ENCODE measurements at places on chromosomes 5 and 9.

GRCh38 chr5:1564182-1564748 is 40.5 kb upstream of the LPCAT1 start:
- DNase-seq, result no peak

DNA sequence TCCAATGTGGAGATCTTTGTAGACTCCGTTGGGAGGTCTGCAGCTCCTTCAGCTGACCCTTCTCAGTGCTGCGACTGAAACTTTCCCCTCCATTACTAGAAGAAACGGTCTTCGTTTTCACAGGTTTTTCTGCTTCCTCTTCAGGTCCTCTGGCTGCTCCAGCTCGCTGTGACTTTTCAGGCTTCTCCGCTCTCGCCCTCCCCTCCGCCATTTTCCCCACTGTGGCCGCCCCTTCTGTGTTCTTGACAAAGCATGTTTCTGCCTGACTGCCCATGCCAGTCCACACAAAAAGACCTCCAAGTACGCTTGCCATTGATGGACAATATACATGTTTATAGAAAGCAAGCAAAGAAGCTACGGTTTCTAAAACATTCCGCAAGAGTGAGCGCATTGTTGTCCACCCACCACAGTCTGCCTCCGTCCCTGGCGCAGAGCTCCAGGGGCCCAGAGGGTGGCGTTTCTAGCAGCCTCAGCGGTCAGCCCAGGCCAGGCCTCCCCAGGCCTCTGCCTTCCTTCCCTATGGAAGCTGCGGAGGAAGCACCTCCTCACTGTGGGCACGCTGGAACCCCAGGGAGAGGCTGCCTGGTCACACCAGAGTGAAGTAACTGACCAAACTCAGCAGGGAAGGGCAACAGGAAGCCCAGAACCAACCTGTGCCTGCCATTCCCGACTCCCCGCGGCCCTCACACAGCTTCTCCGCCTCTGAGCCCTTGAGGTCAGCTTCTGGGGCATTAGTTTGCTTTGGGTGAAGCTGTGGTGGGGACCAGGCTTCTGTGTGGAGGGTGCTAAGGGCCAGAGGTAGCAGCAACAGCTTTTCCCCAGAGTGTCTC is 19.9 kb upstream of the S1PR3 start:
- no peak for DNase-seq

DNA sequence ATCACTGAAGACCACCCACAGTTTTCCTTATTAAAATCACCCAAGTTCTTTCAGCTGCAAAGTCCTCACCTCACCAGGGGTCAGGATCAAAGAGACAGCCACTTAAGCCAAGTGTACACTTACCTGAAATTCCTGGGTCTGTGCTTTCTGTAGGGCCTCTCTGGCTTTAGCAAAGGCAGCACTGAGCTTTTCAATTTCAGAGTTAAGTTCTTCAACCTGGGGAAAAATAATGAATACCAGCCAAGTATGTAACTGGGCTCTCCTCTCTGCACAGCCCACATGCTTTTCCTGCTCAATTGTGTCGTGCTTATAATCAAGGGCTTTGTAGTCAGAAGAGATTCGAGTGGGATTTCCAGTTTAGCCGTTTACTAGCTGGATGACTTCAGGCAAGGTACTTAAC is 55.1 kb downstream of the CDK5RAP2 start:
- DNase-seq, result no peak

GRCh38 chr5:82912462-82912861 is 164.7 kb downstream of the TMEM167A start:
- no peak for DNase-seq

- no peak for DNase-seq
Observed at GRCh38 chr5:172009536-172010270, 3.3 kb upstream of the FBXW11 start.

DNA sequence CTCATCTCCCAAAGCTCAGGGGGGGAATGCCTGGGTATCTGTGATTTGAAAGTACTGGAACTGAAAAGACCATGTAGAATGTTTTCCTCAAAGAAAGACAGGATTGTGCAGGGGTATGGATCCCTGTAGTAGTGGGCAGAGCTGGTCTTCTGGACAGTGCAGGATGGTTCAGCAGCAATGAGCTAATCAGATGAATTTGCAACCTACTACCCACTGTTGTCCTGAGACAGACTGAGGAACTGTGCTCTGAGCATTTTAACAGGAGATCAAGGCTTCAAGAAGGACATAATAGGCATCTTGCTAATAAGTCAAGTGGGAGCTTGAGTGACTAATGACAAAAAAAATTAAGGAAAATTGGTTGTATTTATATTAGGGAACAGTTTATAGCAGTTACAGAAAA is 61.7 kb downstream of the FYB1 start:
- no peak for DNase-seq

DNA sequence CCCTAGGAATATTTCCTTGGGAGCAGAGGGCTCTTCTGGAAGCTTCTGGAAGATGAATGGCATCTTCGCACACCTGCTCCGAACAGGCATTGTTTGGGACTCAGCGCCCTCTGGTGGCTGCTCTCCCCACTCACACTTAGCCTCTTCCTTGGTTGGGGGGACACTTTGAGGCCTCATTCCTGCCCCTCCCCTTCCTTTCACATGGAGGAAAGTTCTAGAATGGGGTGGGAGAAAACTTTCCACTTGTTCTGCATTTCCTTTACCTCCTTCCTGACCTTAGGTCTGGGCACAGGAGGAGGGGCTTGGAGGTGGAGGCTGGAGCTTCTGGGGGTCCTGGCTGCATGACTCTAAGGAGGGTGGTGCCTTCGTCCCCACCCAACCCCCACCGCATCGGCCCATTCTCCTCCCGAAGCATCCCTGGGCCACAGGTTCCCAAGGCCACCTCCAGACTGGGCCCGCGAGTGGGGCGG is 19.3 kb upstream of the SMIM32 start:
- DNase-seq, result no peak

DNA sequence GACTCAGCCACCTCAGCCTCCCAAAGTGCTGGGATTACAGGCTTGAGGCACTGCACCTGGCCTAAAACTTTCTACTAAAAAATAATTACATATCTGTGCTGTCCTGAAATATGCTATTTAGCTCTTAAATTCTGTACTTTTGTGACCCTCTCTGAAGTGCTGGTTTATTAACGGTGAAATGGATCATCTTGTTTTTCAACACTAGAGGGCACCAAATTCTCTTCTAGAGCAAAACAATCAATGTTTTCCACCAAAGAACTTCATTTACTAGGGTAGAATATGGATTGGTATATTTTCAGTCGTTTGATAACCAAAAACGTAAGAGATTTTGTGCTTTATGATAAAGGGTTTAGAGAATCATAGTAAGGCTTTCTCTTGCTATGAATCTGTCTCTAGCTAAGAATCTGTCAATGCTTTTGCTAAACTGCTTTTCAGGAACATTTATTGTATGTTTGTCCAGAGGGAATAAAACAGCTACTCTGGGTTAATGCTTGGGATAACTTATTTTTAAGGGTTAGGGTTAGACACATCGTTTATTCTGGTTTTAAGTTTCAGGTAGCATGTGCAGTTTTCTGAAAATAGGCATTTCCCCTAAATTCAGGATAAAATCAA is 63.6 kb downstream of the RNF180 start:
- DNase-seq, result no peak

DNA sequence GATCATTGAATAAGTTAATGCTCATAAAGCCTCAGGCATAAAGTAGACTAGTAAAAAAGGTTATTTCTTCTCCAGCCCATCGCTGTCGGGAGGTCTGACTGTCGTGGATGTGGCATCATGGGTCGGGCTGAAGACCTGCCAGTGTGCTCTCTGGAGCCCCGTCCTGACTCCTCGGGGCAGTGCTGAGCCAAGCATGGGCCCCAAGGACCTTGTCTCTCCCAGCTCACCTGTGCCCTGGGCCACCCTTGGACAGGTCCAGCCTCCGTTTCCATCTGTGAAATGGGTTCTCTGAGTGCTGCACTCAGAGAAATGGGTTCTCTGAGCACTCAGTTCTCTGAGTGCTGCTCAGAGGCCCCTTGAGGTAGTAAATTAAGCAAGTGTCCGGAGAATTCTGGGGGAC is 269.0 kb downstream of the GADD45G start:
- no peak for DNase-seq

DNA sequence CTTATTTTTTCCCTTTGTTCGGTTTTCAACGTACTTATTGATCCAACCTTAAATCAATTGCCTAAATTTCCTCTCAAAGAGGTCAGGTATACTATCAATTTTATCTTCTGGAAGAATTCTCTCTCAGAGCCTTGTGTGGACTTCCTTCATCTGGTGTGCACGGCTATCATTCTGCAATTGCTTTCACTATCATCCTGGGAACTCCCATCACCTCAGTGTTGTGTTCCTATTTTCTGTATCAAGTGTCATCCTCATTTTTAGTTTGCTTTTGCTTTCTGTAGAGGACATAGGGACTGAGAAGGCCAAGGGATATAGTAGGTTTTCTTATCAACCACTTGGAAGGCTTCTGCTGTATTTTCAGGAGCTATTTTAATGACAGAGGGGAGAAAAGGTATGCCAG is 11.3 kb downstream of the STOM start:
- no peak for DNase-seq

- DNase-seq, result no peak
Observed at GRCh38 chr5:76763136-76763535, 47.2 kb downstream of the F2R start.

DNA sequence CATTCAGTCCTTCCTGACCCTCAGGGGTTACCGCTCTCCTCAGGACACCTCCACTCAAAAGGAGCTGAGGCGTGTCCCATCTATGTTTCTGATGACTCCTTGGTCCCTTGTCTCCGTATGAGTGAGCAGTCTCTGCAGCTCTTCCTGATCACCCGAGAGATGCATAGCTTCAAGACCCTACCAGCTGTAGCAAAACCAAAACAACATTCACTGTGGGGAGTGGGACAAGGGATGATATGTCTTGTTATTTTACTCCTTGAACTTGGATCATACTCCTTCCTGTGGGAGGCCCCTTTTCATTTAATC is 14.4 kb downstream of the GLDC start:
- no peak for DNase-seq

DNA sequence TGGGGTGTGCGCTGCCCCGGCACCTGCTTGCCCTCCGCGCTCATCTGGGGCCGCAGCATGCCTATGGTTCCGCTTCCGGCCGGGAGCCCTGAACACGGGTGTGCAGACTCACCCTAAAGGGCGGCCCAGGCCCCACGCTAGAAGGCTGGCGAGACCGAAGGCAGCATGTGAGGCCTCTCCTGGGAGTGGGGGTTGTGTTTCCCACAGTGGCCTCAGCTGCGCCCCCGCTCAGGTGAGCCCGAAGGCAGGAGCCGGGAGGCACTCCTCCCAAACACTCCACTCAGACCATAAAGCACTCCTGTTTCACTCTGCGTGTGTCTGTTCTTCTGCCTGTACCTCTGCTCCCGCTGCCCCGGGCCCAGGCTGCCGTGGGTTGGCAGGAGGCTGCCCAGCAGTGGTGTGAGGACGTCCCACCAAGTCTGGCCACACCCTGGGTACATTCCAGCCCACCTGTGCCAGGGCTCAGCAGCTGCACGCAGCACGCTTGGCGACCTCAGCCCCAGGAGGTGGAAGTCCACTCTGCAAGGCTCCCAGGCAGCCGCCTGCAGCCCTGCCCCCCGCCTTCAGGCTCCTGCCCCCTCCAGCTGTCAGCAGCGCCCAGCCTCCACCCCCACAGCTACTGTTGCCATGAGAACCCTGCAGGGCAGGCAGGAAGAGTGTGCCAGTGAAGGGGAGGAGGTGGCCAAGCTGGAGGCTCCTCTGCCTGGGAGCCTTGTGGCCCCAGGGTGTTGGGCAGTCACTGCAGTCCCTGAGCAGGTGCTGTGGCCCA is 1.2 kb upstream of the AJM1 start:
- DNase-seq, result peak; percentile 85

DNA sequence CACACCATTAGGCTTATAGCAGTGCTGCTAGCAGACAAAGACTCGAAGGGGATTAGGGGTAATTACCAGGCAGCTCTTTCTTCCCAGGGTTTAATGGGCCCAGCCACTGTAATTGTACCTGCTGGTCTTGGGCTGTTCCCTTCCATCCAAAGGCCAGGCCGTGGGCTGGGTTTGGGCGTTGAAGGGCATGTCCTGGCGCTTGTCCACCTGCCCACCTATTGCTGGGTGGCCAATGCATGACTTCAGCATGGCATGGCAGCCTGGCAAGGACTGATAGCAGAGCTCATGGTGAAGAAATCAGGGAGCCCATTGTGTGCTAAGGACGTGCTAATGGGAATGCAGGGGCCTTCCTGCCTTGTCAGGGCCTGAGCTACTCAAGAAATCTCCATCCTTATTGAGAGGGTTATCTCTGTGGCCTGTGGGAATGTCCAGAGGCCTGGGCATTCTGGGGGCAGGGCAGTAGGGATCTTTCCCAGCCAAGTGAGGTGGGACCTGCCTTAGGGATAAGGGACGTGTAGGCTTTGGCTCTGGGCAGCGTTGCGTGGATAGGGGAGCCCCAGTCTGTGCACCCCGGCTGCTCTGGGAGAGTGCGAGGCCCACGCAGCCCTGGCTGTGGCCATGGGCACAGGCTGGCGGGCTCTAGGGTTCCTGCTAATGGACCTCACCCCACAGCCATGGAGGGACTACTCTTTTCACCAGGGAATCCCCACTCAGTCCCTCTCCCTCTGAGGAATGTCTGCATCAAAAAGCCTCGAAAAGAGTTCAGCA is 116.1 kb upstream of the PITX1 start:
- no peak for DNase-seq

GRCh38 chr9:95085861-95086563 is 231.5 kb downstream of the FANCC start:
- no peak for DNase-seq

- no peak for DNase-seq
Observed at GRCh38 chr5:116699332-116699731, 124.7 kb upstream of the SEMA6A start.

- no peak for DNase-seq
Observed at GRCh38 chr5:10520706-10521105, 43.2 kb upstream of the ANKRD33B start.

DNA sequence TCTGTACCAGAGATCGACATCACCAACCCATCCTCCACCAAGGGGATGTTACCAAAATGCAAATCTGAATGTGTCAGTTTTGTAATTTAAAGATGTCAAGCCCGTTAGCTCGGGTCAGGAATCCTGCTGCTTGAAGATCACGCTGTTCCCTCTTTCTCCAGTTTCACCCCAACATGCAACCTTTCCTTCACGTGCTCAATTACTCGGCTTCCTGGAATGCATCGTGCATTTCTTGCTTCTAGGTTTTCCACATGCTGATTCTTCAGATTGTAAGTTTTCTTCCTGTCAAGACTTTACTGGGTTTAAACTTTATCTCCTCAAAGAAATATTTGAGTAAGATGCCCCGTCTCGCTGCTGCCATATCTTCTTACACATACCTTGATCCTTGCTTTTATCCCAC is 209.5 kb upstream of the SNX2 start:
- no peak for DNase-seq

- DNase-seq, result no peak
Observed at GRCh38 chr5:9712911-9713310, 82.8 kb upstream of the TAS2R1 start.

GRCh38 chr5:103434057-103434456 is 128.5 kb downstream of the NUDT12 start:
- DNase-seq, result no peak

DNA sequence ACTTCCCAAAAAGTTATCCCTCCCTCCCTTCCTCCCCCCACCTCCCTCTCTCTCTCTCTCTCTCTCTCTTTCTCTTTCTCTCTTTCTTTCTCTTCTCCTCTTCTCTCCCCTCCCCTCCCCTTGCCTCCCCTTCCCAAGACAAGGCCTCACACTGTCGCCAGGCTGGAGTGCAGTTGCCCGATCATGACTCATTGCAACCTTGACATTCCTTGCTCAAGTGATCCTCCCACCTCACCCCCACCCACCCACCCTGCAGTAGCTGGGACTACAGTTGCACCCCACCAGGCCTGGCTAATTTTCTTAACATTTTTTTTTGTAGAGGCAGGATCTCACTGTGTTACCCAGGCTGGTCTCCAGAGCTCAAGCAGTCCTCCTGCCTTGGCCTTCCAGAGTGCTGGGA is 32.8 kb downstream of the VPS13A start:
- no peak for DNase-seq

- no peak for DNase-seq
Observed at GRCh38 chr9:133443982-133444381, 15.8 kb upstream of the CACFD1 start.

Measured in posterior cingulate gyrus (tissue), 11 donors.